ENCODE measurements at places on chromosomes 13 and 19. TPM values are rescaled to one million over a fixed set of nuclear protein-coding genes. Genes with fewer than 3 reads are reported as not detected.

GRCh38 chr19:53311044-53311443 is 22.5 kb upstream of the ZNF845 start:
- no peak overlapping the region for H3K4me3 ChIP-seq
- H3K27me3 ChIP-seq = peaks cover 5% of the 10 kb centered on the region
- no peak overlapping the region for H3K27ac ChIP-seq
- H3K36me3 ChIP-seq = no peaks in the 10 kb centered on the region

DNA sequence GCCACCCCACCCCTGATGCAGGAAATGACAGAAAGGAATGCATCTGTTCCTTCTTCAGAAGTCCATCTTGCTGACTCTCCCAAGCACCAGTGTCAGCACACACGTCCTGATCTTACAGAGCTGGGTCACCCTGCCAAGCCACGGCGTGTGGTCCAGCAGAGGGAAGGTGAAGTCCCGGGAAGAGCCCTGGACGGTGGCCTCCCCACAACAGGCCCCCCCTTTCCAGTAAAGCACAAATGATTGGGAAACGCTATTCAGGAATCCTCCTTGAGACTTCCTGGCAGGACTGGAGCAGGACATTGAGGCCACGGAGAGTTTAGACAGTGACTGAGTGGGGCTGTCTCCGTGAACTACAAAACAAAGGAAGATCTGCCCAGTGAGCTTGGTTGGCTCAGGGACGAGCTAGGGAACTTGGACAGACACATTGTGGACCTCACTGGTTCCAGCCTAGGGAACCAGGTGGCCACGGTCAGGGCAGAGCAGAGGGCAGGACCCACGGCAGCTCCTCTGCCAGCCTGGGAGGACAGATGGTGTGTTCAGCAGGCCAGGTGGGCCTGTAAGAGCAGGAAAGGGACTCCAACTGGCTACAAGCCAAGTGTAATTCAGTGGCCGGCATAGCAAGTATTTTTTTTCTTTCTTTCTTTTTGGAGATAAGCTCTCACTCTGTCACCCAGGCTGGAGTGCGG is 41.7 kb downstream of the ELL start:
- H3K27me3 ChIP-seq = no peaks in the 10 kb centered on the region
- H3K4me1 ChIP-seq = peaks cover 40% of the 10 kb centered on the region
- H3K27ac ChIP-seq = peak overlapping the region; percentile 87
- peak overlapping the region; percentile 39 for H3K4me3 ChIP-seq
- peak; percentile 83 for DNase-seq
- no peaks in the 10 kb centered on the region for H3K36me3 ChIP-seq

FCGBP gene
- total RNA-seq = not detected

DNA sequence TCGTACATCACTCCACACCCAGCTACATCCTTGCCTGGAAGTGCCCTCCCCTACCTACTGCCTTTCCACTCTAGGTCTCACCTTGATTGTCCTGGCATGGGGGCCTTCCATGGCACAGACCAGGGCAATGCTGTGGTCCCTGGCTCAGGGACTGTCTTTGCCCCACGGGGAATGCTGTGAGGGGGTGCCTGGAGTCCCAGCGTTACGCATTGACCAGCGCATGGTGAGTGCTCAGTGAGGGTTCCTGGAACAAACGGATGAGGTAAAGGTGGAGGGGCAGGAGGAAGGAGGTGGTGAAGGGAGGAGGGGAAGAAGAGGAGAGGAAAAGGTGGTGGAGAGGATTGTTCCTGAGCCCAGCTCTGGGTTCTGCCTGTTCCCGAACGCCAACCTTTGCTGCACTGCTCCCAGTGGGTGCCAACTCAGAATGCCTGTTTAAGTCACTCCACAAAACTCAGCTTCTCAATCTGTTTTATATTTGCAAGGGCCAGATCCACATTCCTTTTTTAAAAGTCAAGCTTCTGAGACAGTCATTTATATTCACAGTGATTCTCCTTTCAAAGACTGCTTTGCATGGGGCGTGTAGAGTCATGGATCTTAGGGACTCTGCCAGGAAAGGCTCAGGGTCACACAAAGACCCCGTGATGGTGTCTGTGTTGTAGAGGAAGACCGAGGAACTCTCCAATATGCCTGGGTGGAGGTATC is 40.8 kb downstream of the CHST8 start:
- H3K4me1 ChIP-seq = peaks cover 6% of the 10 kb centered on the region
- H3K27me3 ChIP-seq = no peaks in the 10 kb centered on the region
- no peaks in the 10 kb centered on the region for H3K36me3 ChIP-seq
- H3K4me3 ChIP-seq = no peak overlapping the region

FDX2 gene
- total RNA-seq = 50.2 TPM

- no peak overlapping the region for H3K27ac ChIP-seq
- H3K4me3 ChIP-seq = no peak overlapping the region
- no peaks in the 10 kb centered on the region for H3K27me3 ChIP-seq
- H3K36me3 ChIP-seq = no peaks in the 10 kb centered on the region
- H3K4me1 ChIP-seq = peaks cover 13% of the 10 kb centered on the region
Measured at GRCh38 chr13:99813336-99814095, 158.1 kb downstream of the ZIC5 start.

DNA sequence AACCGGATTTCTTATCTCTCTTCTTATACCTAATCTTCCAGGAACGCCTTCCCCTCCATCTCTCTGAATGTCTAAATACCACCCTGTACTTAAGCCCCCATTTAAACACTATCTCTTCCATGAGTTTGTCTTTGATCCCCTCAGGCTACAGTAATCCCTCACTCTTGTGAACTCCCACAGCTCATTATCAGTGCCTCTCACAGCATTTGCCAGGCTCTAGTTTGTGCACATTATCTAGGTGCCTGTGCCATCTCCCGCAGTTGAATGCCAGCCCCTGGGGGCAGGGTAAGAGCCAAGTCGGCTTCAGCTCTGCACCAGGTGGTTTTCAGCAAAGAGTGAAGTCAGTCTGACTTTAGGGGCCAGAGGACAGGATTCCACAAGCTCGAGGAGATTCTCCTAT is 71.4 kb downstream of the FREM2 start:
- H3K4me1 ChIP-seq = no peaks in the 10 kb centered on the region
- no peak for DNase-seq
- peaks cover 24% of the 10 kb centered on the region for H3K27me3 ChIP-seq
- H3K4me3 ChIP-seq = no peak overlapping the region

NOP53 gene
- total RNA-seq = 58.3 TPM

Measured in GM23248 (cell line).